ACHN (cell line): ENCODE measurements at places on chromosomes 5 and 9.
A peak's percentile ranks its signal among the peaks of the same experiment; 100 is the strongest.

DNA sequence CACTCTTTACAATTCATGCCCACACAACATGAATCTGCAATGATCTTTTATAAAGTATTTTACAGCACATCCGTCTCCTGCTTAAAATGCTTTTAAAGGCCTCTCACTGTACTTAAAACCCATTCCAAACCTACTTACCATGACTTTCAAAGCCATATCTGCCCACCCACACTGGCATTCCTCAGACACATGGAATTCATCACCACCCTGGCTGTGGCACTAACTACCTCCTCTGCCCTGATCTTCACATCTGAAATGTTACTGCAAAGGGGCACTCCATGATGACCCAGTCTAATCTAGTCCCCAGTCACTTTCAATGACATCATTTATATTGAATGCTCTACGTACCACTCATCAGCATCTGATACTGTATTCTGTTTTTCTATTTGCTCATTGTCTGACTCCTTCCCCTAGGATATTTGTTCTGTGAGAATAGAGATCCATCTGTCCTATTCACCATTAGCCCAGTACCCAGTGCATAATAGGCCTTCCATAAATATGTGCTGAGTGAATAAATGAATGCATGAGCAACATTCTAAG is 193.2 kb upstream of the KIF2A start:
- no peak for DNase-seq

- DNase-seq: no peak
Observed at GRCh38 chr9:128394379-128395168, 23.4 kb downstream of the URM1 start.

GRCh38 chr5:82820961-82821845 is 256.0 kb downstream of the TMEM167A start:
- DNase-seq: no peak

- no peak for DNase-seq
Observed at GRCh38 chr5:120765189-120765588, 301.1 kb downstream of the PRR16 start.

- no peak for DNase-seq
Observed at GRCh38 chr5:134477462-134478245, 47.8 kb upstream of the JADE2 start.

GRCh38 chr9:110949081-110949480 is 89.2 kb downstream of the LPAR1 start:
- DNase-seq: no peak

DNA sequence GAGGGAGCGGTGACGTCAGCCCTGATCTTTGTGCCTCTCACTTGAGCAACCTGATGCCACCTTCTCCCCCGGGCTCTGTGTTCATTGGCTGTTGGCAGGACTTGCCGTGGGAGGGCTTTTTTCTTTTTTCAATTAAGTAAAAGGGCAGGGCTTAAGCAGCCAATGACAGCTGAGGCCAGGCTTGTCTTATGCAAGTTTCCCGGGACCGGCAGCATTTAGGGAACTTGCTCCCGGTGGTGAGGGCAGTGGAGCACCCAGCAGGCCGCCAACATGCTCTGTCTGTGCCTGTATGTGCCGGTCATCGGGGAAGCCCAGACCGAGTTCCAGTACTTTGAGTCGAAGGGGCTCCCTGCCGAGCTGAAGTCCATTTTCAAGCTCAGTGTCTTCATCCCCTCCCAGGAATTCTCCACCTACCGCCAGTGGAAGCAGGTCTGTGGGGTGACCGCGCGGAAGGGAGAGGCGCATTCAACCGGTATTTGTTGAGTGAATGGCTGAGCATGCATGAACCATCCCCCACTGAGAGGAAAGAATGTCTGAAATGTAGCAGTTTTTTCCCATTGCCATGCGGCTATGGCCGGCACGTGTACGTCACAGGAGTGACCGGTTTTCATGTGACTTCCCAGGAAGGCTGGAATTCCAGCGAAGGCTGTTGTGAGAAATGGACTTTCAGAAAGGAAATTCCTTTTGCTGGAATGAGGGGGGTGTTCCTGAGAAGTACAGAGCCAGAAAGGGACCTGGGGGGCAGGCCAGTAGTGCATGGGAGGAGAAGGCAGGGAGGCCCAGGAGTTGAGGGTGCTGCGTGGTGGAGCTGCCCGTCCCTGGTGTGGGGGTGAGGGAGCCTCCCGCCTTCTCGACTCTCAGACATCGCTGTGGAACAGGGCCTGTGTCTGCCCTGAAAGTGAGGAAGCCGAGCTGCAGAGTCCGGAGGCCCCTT is 29.0 kb downstream of the PTGES2 start:
- peak; percentile 96 for DNase-seq

DNA sequence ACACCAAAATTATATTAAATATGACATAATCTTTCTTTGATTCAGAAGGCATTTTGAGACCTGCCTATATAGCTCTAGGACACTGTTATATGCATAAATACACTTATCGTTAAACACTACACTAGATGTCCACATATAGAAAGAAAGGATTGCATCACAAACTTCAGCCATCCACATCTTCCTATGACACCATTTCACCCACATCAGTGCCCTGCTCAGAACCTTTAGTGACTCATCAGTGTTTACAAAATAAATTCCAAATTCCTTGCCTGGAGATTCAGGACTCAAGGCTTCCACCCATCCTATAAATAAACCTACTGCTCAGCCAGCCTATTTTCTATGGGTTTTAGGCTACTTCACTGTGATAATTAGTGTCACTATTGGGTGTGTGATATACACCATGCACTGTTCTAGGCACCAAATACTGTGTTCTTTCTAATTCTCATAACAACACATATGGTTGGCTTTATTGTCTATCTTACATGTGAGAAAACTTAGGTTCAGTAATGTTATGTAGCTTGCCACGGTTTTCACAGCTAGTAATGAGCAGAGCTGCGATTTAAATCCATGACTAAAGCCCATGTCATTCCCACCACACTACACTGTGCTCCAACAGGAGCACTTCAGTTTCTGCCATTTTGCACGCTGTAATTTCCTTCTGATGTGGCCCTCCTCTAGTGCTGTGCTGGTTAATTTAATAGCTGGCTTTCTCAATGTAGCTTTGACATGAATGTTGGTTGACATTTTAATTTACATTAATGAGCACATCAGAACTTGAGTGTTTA is 103.3 kb downstream of the SREK1 start:
- DNase-seq: peak; percentile 46

- DNase-seq: no peak
Observed at GRCh38 chr9:68643901-68644809, 60.9 kb upstream of the PIP5K1B start.

GRCh38 chr9:28289746-28290145 is 716.5 kb upstream of the C9orf72 start:
- peak; percentile 64 for DNase-seq

- no peak for DNase-seq
Observed at GRCh38 chr9:93264338-93265125, 80.6 kb downstream of the WNK2 start.

DNA sequence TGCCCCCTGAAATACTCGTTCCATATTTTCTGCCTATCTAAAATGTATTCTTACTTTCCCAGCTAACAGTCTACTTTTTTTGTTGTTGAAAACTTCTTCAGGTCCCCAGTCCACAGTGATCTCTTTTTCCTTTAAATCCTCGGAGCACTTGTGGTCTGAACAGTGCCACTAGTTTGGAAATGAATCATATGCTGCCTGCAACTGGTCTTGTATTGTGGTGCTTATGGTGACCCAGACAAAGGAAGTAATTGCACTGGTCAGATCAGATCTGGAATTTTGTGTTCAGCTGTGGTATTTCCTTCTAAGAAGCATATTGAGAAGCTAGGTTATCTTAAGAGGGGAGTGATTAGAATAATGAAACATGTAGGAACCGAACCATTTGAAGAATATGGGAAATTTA is 2.9 kb downstream of the UNC13B start:
- DNase-seq: peak; percentile 12

- DNase-seq: no peak
Observed at GRCh38 chr9:36900136-36900855, 133.8 kb downstream of the PAX5 start.

DNA sequence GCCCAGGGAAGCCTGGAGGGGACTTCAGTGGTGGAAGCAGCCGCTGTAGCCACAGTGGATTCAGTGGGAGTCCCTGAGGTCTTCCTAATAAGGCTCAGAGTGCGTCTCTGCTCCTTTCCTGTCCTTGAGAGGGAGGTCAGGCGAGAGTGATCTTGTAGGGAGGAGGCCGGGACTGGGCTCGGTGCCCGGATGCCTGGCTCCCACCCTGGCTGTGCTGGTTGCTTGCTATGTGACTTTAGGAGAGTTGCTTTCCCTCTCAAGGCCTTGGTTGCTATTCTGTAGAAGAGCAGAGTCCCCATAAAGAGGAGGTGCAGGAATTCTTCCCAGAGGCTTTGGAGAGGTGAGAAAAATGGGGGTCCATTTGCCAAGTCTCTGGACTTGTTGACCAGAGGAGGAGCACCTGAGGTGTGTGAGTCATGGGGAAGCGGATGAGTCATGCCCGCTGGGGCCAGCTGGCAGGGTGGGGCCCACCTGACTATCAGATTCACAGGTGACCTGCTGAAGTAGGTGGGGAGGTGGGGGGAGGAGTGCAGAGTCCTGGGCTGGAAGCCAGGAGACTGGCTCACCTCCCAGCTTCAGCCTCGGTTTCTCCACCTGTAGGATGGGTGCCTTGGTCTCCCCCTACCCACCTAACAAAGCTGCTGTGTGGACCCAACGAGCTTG is 13.8 kb downstream of the GSN start:
- peak; percentile 40 for DNase-seq

GRCh38 chr9:24351258-24351657 is 194.4 kb downstream of the IZUMO3 start:
- no peak for DNase-seq

DNA sequence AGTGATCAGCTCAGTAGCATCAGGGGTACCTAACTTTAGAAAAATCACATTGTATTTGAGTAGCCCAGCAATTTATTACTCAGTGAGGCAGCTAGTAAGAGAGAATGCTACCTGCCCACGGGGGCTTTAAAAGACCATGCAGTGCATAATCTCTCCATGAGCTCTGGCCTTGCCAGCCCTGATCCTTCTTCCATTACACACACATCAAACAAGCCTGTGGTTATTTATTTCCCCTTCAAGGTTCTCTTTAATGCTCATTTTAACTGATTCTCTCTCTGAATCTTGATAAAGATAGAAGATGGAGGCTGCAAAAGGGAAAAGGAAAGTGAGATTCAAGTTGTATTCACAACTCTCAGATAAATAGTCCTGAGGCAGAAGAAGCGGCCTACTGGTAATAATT is 22.3 kb downstream of the ANKRD31 start:
- no peak for DNase-seq

GRCh38 chr9:136243631-136244030 is 2.0 kb downstream of the QSOX2 start:
- no peak for DNase-seq

DNA sequence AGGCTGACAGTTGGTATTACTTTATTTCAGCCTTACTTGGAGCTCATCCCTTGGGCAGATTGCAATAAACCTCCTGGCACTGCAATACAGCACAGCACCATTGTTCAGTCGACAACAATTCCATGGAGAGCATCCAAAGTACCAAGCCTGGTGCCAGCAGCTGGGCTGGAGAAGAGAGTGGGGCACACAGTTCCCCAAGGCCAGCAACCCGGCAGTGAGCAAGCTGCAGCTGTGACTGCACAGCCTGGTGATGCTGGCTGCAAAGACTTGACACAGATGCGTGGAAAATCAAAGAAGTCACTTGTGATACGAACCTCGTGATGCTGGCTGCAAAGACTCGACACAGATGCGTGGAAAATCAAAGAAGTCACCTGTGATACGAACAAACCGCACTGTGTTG is 125.4 kb downstream of the ATPSCKMT start:
- DNase-seq: no peak

DNA sequence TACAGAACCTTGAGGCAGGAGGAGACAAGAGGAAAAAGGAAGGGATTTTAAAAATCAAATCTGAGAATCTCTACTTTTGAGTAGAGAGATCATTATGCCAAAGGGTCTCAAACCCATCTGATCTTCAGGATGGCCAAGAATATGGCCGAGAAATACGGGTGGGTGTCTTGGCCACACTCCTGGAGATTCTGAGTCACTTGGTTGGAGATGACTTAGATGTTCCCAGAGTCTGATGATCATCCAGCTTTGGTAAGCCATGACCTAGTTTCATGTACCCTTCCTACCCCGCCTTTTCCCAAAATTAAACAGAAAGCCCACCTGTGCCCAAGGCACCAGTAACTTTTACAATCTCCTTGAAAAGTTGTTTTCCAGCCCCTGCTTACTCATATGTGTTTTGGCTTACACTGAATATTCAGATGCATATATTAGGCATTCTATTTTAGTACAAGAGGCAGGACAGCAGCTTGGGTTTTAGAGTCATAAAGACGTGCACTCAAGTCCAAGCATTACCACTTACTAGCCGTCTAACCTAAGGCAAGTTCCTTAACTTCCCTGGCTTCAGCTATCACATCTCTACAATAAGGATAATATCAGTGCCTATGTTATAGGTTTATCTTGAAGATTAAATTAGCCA is 167.0 kb upstream of the GPR151 start:
- no peak for DNase-seq
